GM12892 (cell line): ENCODE measurements at places on chromosomes 1 and 21.
A peak's percentile ranks its signal among the peaks of the same experiment; 100 is the strongest.

DNA sequence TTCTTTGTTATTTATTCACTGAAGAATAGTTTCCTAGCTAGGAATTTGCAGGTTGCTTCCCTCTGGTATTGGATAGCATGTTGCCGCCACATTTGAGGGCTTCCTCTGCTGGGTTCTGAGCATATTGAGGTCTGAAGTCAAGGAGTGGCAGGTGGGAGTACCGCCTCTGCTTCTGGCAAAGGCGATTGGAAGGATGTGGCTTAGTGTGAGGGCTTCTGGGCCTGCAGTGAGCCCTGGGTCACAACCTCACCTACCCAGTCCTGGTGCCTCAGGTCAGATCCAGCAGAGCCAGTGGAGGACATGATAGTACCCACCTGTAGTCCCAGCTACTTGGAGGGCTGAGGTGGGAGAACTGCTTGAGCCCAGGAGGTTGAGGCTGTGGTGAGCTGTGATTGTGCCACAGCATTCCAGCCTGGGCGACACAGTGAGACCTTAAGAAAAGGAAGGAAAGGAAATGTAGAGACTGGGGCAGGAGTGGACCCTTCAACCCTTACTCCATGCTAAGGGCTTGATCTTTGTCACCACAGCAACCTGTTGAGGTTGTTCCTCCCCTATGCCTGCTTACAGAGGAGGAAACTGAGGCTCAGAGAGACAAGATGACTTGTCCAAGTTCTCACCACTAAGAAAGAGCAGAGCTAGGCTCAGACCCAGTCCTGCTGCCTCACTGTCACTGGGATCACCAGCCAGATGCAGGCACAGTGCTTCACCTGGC, 22.8 kb downstream of the A3GALT2 start:
- no peak for DNase-seq

- no peak for DNase-seq
These were observed 15.2 kb downstream of the ADSS2 start for GRCh38 chr1:244436336-244437085.

GRCh38 chr1:238232084-238232710, 341.5 kb upstream of the ZP4 start:
- DNase-seq: no peak

GRCh38 chr1:17465228-17465627, 25.8 kb upstream of the RCC2 start:
- DNase-seq: no peak

DNA sequence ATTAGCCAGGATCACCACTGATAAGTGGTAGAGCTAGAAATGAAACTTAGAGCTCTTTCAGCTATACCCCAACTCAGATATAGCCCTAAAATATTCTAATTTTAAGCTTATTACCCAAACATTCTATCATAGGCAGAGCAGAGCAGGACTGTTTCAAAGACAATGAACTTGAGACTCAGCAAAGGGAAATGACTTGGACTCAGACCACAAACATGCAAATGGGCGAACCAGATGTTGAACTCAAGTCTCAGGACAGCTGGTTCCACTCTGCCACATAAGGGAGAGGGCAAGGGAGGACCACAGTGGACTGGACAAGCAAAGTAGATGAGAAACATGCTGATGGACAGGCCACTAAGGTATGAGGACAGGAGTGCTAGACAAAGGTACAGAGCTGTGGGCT, 315.3 kb downstream of the OMA1 start:
- DNase-seq: no peak

DNA sequence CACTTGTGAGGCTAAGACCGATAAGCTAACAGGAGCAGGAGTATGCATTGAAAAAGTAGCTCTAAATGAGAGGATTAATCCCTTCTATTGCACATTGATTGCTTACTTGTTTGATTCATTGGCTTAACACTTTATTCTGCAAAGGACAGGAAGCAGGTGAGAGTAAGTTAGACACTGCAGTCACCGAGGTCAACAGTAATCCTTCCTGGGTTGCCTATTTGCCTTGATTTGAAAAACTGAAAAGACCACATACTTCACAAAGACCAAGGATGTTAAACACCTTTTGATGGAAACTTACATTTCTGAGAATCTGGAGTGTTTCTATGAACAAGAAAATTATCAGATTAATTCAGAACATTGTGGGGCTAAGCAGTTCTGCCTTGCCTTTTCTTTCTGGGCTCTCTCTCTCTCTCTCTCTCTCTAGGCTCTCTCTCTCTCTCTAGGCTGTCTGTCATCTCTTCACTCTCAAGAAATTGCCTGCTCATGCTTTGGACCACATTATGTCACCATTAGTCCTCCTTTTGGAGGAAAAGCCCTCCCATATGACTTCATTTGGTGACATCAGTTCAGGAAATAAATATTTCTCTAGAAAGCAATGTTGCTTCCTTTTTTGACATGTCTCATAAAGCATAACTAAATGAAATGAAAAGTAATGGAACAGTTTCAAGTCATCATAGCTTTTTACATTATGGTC, 103.8 kb downstream of the TNFSF18 start:
- no peak for DNase-seq

GRCh38 chr1:223425550-223425949, 32.3 kb downstream of the CCDC185 start:
- no peak for DNase-seq

GRCh38 chr1:203536980-203537455, 43.1 kb downstream of the OPTC start:
- DNase-seq: no peak

DNA sequence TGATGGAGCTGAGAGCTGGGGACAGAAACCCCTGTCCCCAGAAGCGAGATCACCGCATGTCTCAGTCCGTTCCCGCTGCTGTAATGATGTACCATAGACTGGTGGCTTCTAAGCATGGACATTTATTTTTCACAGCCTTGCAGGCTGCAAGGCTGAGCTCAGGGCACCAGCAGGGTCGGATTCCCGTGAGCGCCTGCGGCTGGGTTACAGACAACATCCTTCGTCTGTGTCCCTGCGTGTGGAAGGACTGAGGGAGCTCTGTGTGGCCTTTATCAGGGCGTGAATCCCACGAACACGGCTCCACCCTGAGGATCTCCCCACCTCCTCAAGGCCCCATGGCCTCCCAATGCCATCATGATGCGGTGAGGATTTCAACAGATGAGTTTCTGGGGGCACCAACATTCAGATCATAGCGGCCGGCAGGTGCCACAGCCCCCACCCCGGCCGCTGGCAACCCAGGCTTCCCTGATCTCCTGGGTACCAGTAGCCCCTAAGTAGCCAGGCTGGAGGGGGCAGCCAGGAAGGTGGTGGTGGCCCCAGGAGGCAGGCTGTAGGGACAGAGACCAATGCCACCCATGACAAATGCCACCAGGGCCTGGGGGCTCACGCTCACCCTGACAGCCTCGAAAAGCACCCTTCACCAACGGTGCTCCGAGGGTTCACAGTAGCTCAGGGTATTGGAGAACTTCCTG, 104.4 kb downstream of the CRYAA start:
- DNase-seq: no peak

DNA sequence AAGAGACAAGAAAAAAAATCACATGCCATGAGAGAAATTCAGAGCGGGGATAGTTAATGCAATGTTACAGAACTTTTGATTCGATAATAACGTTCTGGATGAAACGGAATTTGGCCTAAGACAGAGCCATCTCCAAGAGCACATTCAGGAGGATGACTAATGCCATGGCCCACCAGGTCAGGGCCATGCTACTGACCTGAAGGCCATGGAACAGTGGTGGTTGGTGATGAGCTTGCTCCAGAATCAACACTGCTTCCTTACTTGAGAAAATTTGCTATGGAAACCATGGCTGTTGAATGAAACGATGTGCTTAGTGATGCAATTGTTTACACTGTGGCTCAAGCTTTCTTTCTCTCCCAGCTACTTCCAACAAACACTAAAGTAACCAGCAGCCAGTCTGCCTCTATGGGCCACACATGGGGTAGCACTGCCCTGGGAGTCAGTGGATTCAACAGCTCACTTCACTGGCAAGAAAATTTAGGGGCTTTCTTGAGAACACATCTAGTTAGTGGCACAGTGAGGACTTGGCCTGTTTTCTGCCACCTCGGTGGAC, 299.1 kb downstream of the PCP4 start:
- DNase-seq: no peak

DNA sequence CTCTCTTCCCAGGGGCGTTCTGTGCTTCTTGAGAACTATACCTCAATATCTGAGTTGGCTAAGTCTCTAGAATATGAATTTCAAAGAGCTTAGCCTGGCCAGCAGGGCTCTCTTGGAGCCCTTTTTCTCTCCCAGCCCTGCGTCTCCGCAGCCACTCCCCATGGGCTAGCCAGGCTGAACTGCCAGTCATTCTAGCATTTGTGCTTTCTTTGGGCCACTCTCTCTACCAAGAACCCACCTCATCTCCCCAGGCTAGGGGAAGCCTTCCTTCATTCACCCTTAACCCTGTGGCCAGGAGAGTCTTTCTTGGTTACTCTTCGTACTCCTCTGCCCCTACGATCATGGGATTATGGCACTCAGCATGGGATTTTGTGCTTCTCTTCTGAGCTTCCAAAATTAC, 18.2 kb downstream of the ABCG1 start:
- DNase-seq: no peak

- DNase-seq: no peak
These were observed 182.1 kb upstream of the LMO4 start for GRCh38 chr1:87146538-87146937.

DNA sequence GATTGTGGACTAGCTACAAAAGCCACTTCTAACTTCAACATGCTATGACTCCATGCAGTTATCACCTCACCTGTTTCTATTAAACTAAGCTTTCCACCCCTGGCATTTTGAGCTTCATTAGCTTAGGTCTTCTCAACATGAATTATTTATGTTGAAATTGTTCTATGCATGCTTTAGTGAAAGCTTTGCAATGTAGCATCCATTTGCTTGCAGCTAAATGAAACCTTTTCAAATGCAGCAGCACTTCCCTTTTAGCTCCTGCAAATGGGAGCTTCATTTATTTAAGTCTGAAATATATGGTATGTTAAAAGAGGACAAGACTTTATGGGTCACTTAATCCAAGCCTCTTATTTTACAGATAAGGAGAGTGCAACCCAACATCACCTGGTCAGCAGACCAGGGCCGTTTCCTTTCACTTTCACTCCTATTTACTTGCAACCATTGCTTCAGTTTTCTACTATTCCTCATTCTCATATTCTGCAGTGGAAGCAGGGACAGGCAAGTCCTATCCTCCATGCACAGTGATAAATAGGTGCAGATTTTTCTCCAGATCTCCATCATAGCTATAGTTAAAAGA, 56.4 kb upstream of the SAMSN1 start:
- no peak for DNase-seq

DNA sequence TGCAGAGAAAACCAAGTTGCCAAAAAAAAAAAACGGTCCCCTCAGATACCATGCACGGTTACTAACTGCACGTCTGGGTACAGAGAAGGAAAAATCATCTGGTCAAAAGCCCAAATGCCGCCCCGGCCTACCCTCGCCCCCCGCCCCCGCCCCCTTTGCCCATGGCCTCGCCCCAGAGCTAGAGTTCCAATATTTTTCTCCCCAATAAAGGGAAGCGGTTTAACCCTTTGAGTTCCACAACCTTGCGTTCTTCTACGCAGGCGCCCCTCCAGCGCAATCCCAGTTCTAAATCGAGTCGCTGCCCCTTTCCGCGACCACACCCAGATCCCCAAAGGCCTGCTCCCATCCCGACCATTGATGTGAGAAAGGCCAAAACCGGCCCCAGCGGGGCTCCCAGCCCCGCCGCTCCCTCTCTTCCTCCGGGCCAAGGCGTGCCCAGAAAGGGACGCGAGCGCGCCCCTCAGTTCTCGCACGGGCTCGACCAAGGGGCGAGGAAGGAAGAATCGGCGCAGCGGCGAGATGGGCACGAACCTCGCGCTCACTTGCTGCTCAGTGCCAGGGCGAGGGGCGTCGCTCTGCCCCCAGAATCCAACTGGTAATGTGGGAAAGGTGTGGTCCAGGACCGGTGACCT, 797 bp downstream of the WDR47 start:
- DNase-seq: peak; percentile 33

DNA sequence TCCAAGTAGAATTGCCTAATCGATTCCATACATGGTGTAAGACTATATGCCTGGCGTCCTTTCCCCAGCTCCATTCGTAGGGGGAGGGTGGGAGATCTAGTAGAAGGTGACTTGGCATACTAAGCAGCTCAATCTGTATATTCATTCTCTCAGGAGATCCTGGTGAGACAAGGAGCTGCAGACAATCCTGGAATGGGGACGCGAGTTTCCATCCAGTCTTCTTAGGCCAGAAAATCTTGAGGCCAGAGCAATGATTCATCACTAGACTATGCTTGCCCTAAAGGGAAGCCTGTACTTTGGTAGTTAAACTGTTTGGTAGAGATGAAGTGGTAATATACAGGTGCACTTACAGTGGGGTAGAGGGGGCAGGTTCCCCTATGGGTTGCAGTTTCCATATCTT, 468.7 kb downstream of the ADGRL2 start:
- no peak for DNase-seq

DNA sequence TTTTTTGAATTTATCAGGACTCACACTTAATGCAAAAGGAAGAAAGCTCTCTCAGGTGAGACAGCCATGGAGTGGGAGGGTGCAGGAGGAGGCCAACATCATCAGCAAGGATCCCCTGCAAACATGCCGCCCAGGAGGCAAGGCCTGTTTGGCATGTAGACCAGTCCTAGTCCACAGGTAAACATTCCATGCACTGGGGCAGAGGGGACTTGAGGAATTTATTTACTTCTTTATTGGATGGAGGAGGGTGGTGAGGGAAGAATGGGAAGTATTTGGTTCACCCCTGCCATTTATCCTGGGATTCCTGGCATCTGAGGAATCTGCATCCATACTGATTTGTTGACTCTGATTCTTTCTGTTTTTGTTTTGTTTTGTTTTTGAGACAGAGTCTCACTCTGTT, 1.5 kb upstream of the UQCRHL start:
- DNase-seq: no peak

GRCh38 chr1:44652445-44653106, 21.7 kb downstream of the TMEM53 start:
- peak; percentile 81 for DNase-seq

- no peak for DNase-seq
These were observed 472.3 kb upstream of the BRINP3 start for GRCh38 chr1:190949939-190950338.

GRCh38 chr1:87805666-87806378, 477.1 kb downstream of the LMO4 start:
- DNase-seq: no peak

GRCh38 chr1:119249283-119249682, 108.8 kb upstream of the WARS2 start:
- DNase-seq: no peak
